ENCODE measurements at places on chromosomes 2 and 18.

DNA sequence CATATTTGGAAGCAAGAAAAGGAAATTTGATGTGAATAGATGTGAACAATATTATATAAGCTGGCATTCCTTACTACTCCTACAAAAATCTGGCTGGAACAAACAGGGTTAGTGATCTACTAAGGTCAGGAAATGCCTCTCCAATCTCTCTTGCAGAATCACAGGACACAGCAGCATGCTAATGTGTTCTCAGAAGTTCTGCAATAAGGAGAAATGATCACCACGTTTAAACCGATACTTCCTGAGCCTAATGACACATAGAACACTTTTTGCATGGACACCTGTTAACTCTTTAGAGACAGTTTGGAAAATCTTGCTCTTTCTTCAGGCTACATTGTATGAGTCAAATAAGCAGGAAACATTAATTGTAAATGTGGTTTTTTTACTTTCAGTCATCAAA lies 89.6 kb upstream of the MAP3K20 start:
- no peak overlapping the region for H3K27ac ChIP-seq
- peaks cover 15% of the 10 kb centered on the region for H3K4me1 ChIP-seq
- DNase-seq = no peak
- H3K36me3 ChIP-seq = no peaks in the 10 kb centered on the region
- no peak overlapping the region for H3K4me3 ChIP-seq

GRCh38 chr2:64036034-64036705 lies 16.9 kb upstream of the VPS54 start:
- H3K4me1 ChIP-seq = peaks cover 12% of the 10 kb centered on the region
- H3K27me3 ChIP-seq = no peaks in the 10 kb centered on the region
- DNase-seq = no peak

GRCh38 chr18:31102025-31102684 lies at the start of gene DSC2:
TSS of gene DSC2 (minus strand) at chr18:31102421. CDS start at chr18:31101971, 450 bp downstream.
- peaks cover 31% of the 10 kb centered on the region for H3K4me1 ChIP-seq
- H3K36me3 ChIP-seq = peaks cover 4% of the 10 kb centered on the region
- DNase-seq = peak; percentile 67
- H3K27me3 ChIP-seq = no peaks in the 10 kb centered on the region
- H3K27ac ChIP-seq = peak within 1 kb of the TSS; percentile 87

GRCh38 chr2:66872081-66872985 lies 437.4 kb downstream of the MEIS1 start:
- H3K36me3 ChIP-seq = no peaks in the 10 kb centered on the region
- H3K27me3 ChIP-seq = no peaks in the 10 kb centered on the region
- H3K27ac ChIP-seq = no peak overlapping the region
- no peak overlapping the region for H3K4me3 ChIP-seq
